Amygdala (tissue), 56 donors: ENCODE measurements at places on chromosomes 4 and X.

- DNase-seq, result no peak
Observed at GRCh38 chr4:152357206-152357605, 178.7 kb downstream of the FBXW7 start.

DNA sequence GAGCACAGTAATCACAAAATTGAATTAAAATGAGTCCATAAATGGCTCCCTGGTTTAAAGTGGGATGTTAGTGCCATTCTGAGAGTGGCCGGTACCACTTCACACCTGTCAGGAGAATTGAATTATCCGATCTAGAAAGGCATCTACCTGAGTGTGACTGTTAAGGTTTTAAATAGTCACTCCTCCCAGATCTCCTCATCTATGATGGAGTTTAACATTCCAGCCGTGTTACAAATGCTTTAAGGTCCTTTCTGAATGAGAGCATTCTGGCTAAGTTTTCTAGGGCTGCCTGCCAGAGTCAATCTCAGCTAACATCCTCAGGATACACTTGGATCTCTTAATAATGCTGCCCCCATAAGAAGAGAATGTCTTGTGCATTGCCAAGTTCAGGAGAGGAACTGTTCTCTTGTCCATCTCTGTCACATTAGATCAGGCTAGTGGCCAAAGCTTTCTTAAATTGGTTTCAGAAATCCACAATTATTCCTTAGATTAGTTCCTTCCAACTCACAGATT is 231.1 kb downstream of the SLC39A8 start:
- DNase-seq, result no peak

DNA sequence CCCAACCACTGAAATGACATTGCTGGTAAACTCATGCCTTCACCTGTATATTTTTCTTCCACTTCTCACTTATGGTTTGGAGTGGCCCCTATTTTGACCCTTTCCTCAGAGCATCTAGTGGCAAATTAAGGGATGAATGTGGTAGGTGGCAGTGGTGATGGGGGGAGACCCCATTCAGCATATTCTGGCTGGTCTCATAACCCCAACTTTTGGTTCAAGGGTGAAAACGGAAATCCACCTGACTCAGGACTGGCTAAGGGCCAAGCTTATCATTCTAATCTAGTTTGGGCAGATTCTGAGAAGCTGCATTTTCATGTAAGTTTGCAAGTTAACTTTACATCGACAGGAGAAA is 47.0 kb upstream of the NSUN7 start:
- DNase-seq, result no peak

DNA sequence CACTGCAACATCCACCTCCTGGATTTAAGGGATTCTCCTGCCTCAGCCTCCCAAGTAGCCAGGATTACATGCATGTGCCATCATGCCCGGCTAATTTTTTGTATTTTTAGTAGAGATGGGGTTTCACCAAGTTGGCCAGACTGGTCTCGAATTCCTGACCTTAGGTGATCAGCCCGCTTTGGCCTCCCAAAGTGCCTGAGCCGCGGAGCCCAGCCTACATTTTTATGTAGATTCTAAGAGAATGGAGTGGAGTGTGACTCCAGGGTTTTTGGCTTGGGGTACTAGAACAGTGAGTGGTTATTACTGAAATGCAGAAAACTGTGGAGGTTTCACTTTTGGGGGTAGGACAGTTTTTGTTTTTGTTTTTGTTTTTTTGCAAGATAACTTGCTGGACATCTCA is 806.0 kb downstream of the ADGRL3 start:
- no peak for DNase-seq

- no peak for DNase-seq
Observed at GRCh38 chr4:86967073-86967472, 32.3 kb downstream of the AFF1 start.

- DNase-seq, result no peak
Observed at GRCh38 chrX:111868726-111869638, 7.0 kb upstream of the TRPC5OS start.

DNA sequence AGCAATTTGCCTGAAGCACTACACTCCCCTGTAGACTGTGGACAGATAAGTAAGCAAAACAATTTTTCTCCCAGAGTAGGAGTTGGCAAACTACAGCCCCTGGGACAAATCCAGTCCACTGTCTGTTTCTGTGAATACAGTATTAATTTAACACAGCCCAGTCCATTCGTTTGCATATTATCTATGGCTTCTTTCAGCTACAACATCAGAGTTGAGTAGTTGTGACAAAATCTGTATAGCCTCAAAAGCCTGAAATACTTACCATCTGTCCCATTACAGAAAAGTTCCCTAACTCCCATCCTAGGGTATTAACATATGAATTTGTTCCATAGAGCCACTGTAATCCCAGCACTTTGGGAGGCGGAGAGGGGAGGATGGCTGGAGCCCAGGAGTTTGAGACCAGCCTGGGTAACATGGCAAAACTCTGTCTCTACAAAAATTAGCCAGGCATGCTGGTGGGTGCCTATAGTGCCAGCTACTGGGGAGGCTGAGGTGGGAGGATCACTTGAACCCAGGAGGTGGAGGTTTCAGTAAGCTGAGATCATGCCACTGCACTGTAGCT is 53.0 kb downstream of the AMELX start:
- no peak for DNase-seq

- DNase-seq, result no peak
Observed at GRCh38 chrX:97551821-97552220, 668.1 kb downstream of the RPA4 start.

GRCh38 chr4:185359767-185360446 is 35.8 kb downstream of the LRP2BP start:
- DNase-seq, result no peak

- no peak for DNase-seq
Observed at GRCh38 chrX:46279925-46280313, 265.3 kb downstream of the ZNF674 start.

GRCh38 chr4:12399781-12400180 is 971.1 kb upstream of the HS3ST1 start:
- DNase-seq, result no peak

DNA sequence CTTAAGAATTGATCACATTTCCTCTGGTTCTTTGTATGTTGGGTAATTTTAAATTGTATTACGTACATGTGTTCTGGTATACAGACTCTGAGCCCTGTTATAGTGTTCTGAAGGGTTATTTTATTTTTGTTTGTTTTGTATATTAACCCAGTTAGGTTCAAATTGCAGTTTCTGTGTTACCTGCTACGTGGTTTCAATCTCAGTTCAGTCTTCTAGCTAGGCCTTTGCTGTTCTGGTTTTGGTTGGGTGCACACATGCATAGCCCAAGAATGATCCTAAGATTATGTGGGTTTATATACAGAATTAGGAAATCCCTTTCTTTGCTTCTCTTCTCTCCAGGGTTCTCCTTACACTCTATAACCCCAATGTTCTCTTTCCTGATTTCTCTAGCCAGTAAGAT is 161.0 kb downstream of the PPP1R2C start:
- no peak for DNase-seq

DNA sequence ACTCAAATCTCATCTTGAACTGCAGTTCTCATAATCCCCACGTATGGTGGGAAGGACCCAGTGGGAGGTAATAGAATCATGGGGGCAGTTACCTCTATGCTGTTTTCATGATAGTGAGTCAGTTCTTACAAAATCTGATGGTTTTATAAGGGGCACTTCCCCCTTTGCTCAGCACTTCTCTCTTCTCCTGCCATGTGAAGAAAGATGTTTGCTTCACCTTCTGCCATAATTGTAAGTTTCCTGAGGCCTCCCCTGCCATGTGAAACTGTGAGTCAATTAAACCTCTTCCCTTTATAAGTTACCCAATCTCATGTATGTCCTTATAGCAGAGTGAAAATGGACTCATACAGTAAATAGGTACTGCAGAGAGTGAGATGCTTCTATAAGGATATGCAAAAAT is 1050.6 kb upstream of the GRIA3 start:
- no peak for DNase-seq

GRCh38 chr4:188107931-188108843 is 1.2 kb downstream of the TRIML2 start:
- no peak for DNase-seq

- DNase-seq, result no peak
Observed at GRCh38 chr4:153638999-153639398, 45.1 kb upstream of the TLR2 start.

DNA sequence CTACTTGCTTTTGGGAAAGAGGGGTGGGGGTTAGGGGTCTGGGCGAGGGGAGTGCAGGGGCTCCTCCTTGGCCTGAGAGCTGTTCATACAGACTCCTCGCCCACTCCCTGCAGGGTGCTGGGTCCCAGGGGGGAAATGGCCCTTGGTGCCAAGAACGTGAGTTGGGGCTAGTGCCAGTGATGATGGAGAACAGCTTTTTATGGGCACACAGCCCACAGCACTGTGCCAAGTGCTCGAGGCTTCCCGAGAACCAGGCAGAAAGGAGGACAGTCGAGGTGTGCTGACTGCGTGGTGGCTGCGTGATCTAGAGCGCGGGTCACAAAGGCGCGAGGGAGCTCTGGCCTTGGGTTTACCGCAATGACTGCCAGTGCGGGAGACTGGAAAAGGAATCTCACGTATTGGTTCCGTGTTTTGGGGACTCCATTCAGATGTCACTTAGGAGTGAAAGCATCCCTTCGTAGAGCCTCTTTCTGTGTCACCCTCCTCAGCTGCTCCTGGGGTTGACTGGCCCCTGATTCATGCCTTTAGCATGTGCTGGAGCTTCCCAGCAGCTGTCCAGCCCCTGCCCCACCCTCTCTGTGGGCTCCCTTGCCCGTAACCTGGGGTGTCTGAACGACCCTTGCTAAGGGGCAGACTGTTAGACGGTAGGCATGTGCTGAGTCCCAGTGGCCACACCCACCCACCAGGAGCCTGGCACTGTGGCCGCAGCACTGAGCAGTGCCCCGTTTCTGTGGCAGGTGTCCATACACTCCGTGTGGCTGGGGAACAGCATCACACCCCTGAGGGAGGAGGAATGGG is 20.9 kb upstream of the MSANTD1 start:
- DNase-seq, result no peak

- no peak for DNase-seq
Observed at GRCh38 chrX:20235755-20236154, 31.0 kb downstream of the RPS6KA3 start.

GRCh38 chr4:148065075-148065474 is 333.2 kb downstream of the ARHGAP10 start:
- DNase-seq, result peak; percentile 20

- DNase-seq, result no peak
Observed at GRCh38 chr4:152947311-152947710, 11.2 kb downstream of the FHDC1 start.

GRCh38 chrX:130072345-130072740 is 38.0 kb downstream of the ELF4 start:
- no peak for DNase-seq

GRCh38 chr4:64250488-64250887 is 158.8 kb downstream of the TECRL start:
- no peak for DNase-seq

- DNase-seq, result no peak
Observed at GRCh38 chrX:151476604-151477303, 79.7 kb downstream of the VMA21 start.

DNA sequence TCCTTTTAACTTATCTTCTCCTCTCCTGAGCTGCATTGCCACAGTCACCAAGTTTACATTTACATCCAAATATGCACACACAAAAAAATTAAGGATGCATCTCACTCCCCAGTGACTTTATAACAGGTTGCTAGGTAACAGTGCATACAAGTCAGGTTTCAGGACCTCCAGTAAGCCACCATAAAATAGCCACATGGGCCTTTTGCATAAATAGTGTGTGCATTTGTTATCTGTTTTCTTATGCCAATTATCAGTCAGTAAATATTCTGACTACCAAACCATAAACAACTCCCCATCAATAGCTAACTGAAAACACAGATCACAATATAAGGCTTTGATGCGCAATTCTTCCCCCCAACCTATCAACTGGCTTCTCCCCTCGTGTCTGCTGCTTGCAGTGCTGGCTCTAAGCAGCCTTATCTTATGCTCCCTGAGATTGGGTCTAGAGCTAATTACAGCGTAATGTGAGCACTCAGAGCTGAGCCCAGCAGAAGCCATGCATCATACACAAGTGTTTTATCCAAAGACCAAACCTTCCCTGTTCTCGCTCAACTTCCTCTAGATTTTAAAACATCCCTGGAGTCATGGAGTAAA is 55.4 kb downstream of the ZNF827 start:
- DNase-seq, result no peak

GRCh38 chr4:67885762-67886161 is 2.0 kb upstream of the TMPRSS11D start:
- no peak for DNase-seq

DNA sequence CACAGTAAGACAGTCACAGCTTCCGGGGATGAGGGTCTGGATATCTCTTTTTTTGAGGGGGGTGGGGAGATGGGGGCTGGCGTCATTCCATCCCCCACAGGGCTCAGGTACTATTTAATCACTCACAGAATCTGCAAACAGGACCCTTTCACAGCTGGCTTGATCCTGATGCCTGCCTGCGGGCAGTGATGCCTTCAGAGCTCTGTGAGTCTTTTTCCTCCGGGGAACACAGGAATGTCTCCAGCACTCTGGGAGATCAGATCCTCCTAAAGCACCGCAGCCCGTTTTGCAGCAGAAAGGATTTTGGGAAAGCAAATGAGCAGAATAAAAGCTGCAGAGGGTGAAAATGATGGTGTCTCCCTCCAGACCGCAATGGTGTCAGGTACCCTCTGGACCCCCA is 13.2 kb upstream of the SHOX start:
- DNase-seq, result no peak

DNA sequence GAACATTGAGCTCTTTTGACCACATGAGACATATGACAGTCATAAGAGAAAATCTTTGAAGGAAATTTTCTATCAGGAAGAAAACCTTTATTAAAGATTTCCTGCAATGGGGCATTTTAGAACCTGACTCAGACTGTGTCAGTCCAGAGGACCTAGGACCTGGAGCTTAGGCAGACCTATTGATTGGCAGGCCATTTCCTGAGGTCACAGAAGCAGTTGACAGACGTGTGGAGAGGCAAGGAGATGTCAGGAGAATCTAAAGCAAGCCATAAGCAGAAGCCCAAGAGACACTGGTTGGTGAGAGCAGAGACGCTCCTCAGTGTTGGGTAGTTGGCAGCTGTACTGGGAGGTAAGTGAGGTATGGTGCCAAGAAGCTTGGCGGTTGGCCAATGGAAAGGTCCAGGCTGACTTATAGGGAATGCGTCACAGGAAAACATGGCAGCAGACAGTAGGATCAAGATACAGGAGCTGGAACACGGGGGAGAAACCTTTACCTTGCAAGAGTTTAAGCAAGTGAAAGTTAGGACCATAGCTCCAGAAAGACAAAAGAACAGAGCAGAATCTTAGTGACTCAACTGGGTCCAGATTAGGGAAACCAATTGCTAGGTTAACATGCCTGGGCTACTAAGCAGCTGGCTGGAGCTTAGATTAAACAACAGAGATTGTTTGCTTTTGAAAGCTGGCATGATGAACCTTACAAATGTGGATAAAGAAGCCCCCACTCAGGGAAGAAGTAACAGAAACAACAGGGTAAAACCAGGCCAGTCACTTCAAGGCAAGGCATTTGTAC is 18.6 kb downstream of the PALLD start:
- no peak for DNase-seq

- no peak for DNase-seq
Observed at GRCh38 chr4:110106931-110107296, 91.5 kb downstream of the ELOVL6 start.

GRCh38 chrX:40094900-40095582 is 2.7 kb downstream of the BCOR start:
- no peak for DNase-seq
